ENCODE measurements at places on chromosomes 3 and 15.

DNA sequence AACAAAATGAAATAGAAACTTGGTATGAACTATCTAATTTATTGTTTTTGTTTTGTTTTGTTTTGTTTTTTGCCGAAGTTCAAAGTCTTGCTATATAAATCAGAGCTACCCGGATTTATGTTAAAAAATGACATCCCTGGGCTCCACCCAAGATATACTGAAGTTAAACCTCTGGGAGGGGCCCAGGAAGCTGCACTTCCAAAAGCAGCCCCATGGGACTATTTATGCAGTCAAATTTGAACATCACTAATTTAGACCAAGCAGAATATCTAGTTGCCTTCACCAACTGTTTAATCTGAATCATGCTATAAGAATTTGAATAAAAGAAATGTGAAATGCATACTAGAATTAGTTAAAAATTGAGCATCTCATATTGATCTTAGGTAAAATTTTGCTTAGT, 32.2 kb downstream of the PEX5L start:
- DNase-seq: no peak

DNA sequence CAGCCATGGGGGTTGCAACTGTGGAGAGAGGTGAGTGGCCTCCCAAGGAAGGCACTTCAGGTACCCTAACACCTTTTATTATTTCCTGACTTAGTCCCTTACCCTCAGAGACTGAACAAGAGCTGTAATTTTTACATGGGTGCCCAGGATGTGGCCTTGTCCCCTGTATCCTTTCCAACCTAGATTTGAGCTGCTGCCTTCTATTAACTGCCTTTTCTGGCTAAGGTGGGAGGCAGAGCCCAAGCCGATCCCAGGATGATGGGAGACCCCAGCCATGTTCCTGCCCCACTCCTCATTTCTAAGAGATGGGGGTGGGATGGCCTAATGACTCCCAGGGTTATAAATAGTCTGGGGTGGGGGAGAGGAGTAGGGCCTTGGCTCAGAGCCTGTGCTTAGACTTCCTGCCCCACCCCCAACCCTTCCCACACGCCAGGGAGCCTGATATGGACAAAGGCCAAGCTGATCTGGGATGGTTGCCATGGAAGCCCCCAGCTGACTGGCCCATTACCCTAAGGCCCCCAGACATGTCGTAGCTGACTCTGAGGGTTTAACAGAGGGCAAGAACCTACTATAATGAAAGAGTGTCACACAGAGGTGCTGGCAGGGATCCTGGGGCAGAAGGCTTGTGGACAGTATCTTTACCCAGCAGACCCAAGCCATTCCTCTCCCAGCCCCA, 1.9 kb downstream of the KLHDC8B start:
- no peak for DNase-seq

GRCh38 chr3:49872801-49873281, 3.1 kb upstream of the CAMKV start:
- no peak for DNase-seq

DNA sequence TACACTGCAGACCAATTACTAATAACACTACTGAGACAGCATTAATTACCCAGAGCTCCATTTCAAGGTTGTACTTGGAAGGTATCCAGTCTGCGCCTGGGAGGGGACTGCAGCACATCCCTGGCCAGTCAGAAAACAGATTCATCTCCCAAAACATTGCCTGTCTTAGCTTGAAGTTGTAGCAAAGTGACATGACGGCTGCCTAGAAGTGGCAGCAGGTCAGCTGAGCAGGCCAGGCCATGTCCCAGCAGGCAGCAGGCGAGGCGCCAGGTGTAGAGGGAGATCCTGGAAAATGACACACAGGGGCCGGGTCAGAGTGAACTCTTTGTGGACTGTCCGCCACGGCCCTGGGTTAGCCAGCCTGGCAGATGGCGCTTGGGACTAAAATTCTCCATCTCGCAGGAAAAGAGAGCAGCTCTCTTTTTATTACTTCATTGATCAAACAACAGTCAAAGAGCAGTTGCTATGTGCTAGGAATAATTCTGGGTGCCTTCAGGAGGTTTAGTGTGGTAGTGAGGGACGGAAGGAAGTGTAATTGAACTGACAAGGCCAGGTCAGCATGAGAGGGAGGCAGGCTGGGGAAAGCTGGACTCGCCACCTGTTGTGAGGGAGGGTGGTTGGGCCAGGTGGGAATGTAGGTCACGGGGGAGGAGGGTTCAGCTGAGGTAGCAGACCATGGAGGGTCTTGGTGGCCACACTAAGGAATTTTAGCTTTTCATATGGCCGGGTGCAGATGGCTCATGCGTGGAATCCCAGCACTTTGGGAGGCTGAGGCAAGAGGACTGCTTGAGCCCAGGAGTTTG, 1.3 kb upstream of the MAP6D1 start:
- no peak for DNase-seq

- DNase-seq: no peak
Measured at GRCh38 chr15:63519041-63519440, 14.6 kb downstream of the USP3 start.

DNA sequence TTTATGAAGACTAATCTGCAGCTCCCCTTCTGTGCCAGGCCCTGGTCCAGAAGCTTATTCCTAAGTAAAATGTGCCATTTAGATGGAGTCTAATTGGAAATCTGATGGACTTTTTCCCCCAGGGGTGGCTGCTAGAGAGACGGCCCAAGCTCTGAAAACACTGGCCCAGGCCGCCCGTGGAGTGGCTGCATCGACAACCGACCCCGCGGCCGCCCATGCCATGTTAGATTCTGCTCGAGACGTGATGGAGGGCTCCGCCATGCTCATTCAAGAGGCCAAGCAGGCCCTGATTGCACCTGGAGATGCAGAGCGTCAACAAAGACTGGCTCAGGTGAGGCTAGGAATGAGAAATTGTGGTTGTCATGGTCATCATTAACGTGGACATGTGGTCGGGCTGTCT, 305.8 kb upstream of the TPM1 start:
- no peak for DNase-seq

GRCh38 chr15:62145015-62145735, 19.9 kb downstream of the C2CD4B start:
- DNase-seq: no peak

DNA sequence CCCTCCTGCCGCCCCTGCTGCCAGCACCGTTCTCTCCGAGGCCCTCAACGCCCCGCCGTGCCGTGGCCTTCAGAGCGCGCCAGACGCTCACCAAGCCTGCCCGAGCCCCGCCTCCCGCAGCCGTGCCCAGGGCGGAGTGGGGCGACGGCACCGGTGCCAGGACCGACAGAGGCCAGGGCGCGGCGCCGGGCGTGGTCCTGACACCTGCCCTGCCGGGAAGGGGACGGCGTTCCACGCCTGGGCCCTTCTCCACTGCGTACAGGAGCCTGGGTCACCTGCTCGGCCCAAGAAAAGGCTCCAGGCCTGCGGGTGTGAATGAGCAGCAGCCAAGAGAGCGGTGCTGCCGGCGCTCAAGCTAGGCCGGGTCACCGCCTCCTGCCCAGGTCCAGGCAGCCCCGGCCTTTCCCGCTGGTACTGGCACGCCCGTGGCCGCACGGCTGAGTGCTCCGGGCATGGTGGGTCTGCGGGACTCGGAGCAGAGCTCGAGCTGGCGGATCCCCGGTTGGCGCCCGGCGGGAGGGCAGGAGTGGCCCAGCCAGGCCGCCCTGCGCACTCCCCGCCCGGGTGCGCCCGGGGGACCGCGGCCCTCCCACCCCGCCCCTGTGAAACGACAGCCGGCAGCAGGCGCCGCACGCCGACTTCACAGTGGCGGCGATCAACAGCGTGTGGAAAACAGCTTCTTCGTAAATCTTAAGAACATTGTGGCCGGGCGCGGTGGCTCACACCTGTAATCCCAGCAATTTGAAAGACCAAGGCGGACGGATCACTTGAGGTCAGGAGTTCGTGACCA, 4.2 kb downstream of the OCA2 start:
- DNase-seq: no peak

DNA sequence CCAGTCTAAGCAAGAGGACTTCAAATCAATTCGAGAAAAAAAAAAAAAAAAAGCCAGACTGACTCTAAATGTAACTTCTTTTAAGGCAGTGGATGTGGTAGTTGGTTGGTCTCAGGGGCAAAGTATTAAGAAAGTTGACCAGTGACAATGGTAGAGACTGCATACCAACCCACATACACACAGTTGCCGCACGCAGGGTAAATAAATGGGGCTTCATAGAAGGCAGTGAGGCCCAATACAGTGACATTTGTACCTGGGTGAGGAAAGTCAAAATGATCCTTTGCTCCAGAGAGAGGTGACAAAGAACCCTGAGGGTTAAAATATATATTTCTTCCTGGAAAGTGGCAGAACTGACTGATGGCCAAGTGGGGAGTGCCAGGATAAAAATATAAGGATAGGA, 100.8 kb upstream of the MEX3B start:
- no peak for DNase-seq

GRCh38 chr3:87691109-87691508, 367.7 kb downstream of the CGGBP1 start:
- DNase-seq: no peak

DNA sequence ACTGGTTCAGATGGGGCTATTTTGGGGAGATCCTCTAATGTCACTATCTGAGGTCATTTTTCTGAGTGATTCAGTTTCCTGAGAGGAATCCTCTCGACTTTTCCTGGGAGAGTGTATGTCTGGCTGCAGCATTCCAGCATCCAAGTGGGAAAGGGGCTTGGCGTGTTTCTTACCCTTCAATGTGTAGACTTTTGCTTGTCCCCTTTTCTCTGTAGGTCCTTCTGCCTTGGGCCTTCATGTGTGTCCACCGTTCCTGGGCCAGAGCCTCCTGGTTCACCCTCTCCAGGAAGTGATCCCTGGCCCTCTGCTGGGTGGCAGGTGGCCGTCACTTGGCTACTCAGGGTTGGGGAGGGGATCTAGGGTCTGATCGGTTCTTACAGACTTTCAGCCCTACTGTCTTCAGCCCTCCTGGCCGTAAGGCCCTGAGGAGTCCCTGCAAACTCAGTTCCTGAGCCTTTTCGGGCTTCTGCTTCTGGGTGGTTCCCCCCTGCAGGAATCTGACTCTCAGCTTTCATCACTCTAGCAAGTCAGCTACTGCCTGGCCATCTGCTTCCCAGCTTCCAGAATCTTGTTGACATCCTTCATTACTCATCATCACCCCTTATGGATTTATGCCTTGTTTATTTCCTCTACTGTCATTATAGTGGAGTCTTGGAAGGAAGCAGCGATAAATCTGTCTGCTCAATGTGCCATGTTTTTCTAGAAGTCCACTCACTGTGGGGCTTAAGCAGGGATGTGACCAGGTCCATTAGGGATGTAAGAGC, 36.5 kb downstream of the GOLGA6L10 start:
- no peak for DNase-seq

DNA sequence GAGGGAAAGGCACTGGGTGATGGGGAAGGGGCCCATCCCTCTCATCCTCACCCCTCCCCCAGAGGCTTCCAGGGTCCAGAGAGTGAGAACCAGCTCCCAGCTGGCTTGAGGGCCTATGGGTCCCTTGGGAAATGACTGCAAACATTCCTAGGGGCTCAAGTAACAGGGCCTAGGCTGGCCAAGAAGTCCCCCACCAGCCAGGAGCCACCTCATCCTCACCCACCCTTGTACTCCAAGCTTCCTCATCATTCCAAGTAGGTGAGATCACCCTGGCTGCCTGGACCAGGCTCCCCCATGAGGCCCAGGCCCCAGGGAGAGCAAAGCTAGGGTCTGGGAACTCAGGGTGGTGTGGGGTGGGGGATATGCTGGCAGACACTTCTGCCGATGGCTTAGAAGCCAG, 14.8 kb downstream of the LOXL1 start:
- no peak for DNase-seq

DNA sequence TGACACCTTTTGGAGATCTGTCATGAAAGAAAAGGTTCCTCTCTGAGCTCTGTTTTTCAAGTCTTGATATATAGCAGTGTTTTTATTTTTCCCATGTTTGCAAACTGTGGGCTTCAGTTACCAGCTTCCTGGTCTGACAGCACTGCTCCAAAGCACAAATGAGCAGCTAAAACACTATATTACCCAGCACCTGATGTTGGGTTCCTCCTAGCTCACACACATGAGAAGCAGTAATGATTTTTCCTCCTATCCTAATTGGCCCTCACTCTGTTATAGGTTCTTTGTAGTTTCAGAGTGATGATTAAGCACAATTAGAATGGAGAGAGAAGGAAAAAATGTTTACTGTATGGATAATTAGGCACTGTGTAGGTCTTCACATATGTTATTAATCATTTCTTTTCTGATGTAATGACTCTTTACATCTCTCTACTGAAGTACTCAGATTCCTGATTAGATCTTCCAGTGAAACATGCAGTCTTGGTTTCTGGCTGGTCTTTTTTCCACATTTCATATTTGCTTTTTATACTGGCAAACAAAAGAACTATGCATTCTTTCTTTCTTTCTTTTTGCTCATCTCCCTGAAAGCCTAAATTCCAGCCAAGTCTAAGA, 939.7 kb downstream of the NSUN3 start:
- no peak for DNase-seq

DNA sequence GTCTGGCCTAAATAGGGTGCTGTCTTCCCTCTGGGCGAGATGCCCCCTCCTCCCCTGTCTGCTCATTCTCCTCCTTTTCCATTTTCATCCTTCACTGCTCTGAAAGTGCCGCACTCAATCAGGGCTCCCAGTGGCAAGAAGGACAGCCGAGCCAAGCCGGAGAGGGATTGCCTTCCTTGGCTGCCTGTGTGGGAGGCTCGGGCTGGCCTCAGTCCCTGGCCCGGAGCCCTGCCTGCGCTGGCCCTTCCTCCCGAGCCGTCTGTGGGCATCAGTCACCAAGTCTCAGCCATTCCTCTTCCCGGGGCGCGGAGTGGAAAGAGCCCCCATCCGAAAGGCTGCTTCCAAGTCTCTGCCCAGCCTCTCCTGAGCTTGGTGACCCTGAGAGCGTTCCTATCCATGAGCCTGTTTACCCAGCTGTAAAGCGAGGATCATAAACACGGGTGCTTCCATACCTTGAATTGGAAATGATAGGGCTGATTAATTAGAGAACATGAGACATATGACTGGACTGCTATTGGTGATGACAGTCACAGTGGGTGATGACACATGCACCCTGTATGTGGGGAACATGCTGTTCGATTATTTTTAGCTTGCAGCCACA, 59.1 kb upstream of the TLE3 start:
- no peak for DNase-seq

GRCh38 chr15:93358166-93359059, 269.4 kb upstream of the RGMA start:
- no peak for DNase-seq

DNA sequence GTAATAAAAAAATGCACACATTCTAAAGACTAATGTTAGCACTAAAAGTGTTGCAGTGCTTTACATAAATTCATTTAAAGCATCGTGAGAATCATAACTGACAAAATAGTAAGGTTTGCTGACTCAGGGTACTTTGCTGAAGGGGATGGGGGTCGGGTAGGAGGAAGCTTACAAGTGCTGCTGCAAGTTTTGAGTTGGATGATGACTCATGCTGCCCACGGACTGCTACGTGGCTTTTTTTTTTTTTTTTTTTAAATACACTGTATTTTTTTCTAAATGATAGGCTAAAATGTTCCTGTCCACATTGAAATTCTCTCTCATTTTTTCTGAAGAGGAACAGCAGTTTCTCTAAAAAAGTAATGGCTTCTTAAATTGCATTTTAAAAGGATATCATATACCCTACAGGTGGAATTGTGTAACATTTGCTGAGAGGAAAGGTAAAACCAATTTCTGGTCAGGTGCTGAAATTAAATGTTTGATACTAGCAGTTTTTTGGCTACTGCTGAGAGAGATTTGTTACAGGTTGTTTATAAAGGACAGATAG, 2.2 kb downstream of the MAPK6 start:
- peak; percentile 54 for DNase-seq
